GM13976 (cell line): ENCODE measurements at places on chromosomes 4 and X.

GRCh38 chr4:147847751-147848590, 116.1 kb downstream of the ARHGAP10 start:
- no peak for DNase-seq

GRCh38 chrX:73577361-73577760, 14.4 kb downstream of the CHIC1 start:
- no peak for DNase-seq

DNA sequence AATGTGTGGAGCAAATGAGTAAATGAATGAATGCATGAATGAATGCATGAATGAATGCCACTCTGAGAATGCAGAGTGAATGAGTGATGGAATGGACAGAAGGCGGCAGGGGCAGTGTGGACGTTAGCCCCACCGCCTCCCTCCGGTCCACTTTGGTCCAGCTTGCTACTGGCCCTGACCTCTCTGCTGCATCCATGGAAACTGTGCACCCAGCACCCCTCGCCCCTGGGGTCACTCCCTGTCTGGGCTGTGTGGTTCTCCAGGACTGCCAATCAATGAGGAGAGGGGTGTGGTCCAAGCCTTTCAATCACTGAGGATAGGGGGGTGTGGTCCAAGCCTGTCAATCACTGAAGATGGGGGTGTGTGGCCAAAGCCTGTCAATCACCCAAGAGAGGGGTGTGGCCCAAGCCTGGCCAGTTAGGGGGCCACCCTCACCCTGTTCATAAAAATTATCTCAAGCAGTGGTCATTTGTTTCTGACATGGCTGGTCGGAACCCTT, 39.2 kb upstream of the ASMTL start:
- DNase-seq, result peak; percentile 89

DNA sequence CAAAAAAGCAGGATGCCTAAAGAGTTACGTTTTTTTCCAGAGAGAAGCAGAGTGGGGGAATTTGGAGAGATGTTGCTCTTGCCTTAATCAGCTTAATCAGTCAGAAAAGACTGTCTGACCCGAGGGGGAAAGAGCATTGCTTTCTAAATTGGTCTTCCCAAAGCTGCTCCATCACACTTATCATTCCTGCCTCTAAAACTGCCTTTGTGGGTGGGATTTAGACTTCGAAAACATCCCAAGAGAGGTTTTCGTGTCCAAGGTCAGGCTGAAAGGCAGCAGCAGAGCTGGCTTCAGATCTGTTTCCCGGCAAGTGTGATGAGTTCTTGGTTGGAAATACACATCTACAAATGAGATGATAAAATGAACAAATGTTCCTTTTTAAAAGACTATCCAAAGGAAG, 155.2 kb downstream of the SH2D1A start:
- no peak for DNase-seq
